ENCODE measurements at places on chromosomes 1 and 21.
A peak's percentile ranks its signal among the peaks of the same experiment; 100 is the strongest.

DNA sequence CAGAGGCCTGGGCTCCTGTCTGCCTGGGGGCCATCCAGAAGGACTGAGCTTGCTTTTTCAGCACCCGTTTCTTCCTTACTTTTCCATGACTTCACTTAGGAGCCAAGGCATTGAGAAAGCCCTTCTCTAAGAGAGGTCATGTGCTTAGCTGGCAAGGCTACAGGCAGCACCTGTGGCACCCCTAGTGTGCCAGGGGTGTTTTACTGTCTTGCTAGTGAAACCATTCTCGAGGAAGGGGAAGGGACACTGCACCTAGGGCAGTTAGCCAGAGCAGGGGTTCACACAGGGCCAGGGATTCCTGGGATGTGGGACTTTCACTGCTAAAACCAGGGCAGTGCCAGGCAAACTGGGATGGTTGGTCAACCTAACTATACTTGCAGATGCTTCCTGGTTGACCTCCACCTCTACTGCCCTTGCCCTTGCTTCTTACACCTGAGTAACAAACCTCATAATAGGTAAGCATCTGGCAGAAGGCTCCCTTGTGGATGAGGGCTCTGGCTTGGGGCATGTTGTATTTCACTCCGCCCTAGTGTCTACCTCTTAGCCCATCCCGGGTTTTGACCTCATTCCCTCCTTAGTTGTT is 69.2 kb downstream of the NOS1AP start:
- no peak for DNase-seq

- DNase-seq = peak; percentile 29
Observed at GRCh38 chr1:170126696-170127095, 19.1 kb upstream of the NTMT2 start.

GRCh38 chr1:9688599-9688998 is 37.1 kb downstream of the PIK3CD start:
- DNase-seq = no peak

- no peak for DNase-seq
Observed at GRCh38 chr21:39004634-39005501, 178.4 kb downstream of the PSMG1 start.

GRCh38 chr1:147542569-147542897 is 1.2 kb downstream of the BCL9 start:
- no peak for DNase-seq

DNA sequence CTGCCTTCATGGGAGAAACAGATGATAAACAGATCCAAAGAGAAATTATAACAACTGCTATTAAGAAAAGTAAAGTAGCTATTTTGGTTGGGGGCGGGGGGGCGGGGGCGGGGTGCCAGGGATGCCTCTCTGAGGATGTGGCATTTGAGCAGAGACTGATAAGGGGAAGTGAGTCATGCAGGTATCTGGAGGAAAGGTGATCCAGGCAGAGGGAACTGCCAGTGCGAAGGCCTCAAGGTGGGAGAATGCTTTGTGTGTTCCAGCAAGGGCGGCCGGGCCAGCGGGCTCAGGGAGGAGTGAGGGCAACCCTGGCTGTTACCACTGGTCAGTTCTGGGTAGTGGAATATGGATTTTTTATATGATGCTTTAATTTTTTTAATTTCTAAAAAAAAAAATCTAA is 7.0 kb upstream of the TNFRSF1B start:
- DNase-seq = no peak

GRCh38 chr1:202405928-202406327 is 57.4 kb downstream of the PPP1R12B start:
- no peak for DNase-seq

DNA sequence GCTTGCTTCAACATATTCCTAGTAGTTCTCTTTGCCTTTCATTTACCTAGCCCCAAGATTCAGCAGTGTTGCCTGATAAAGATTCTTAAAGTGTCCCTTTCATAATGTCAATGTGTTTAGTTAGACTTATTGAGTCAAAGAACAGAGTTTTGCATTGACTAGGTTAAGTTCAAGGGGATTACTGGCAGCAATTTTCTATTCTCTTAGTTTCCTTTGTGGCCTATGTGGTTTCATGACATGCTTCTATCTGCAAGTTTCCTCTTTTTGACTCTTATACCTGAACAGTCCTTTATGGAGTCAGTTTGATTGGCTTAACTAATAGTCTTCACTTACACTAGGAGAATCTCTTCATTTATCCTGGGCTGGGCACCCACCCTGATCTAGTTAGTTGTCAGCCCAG is 151.3 kb downstream of the ADGRL4 start:
- DNase-seq = no peak

- DNase-seq = peak; percentile 64
Observed at GRCh38 chr1:202135221-202135721, 9.3 kb downstream of the ARL8A start.

GRCh38 chr21:35258521-35258920 is 209.4 kb upstream of the RUNX1 start:
- no peak for DNase-seq

DNA sequence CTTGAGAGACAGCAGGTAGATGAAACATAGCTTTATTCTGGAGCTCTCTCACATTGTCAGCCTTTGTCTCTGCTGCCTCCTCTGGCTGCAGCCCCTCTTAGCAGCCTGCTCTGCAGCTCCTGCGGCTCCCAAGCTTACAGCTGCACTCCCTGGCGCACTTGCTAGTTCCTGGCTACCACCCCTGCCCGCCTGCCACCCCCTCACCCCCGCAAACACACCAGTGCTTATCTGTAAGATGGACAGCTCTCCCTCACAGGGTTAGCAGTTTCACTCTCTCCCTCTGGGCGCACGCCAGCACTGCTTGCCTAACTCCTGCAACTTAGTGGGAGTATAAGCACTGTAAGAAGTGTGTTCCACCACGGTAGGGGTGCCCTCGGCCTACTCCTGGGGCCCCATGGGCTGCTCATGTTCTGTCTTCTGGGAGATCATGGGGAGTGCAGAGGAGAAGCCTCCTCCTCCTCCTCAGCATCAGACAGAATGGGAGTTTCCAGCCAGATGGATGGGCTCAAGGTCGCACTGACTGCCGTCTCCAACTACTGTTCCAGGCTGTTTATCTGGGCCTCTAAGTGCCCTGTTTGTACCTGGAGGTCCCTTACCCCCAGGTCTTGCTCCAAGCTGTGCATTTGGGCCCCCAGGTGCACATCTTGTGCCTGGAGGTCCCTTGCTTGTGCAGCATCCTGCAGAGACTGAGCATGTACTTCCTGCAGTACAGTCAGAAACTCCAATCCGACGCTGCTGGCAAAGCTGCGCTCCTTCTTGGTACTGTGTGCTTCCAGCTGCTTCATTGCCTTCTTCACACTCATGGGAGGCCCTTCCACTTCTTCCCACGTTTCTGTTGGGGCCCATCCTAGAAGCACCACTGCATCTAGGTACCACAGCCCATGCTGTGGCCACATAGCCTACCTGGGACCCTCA is 1388.1 kb downstream of the AMY1C start:
- no peak for DNase-seq

- DNase-seq = no peak
Observed at GRCh38 chr1:18353528-18353927, 127.2 kb upstream of the KLHDC7A start.

DNA sequence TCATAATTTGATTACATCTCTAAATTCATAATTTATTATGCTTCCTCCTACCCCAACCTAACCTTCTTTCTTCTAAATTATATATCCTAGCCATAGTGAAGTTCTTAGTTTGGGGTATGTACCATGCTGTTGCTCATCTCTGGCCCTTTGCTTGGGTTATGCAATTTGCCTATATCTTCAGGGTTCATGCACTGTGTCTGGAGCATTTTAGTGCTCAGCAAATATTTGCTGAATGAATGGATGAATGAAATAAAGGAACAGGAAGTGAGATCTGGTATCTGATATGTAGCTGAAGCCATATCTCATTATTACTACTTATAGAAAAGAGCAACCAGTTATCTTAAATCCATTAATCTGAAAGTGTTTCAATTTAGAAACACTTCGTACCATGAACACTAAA is 137.6 kb downstream of the GPATCH2 start:
- DNase-seq = no peak

DNA sequence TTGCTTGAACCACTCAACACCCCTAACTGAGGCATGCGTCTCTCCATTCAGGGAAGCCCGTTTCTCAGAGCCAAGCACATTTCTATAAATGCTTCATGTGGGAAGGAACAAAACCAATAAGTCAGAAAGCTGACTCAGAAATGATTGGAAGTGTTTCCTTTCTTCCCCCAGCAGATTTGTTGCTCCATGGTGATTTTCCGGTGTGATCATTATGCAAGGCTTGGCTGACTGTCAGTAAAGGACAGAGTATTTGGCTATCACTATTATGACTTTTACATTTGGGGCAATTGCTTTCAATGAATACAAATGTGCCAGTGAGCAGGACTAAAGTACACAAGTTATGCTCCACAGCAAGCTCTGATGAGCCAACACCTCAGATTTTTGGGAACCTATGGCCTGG is 53.3 kb upstream of the ZC3H11B start:
- DNase-seq = no peak

GRCh38 chr1:162391790-162392563 is 10.4 kb downstream of the C1orf226 start:
- peak; percentile 50 for DNase-seq

DNA sequence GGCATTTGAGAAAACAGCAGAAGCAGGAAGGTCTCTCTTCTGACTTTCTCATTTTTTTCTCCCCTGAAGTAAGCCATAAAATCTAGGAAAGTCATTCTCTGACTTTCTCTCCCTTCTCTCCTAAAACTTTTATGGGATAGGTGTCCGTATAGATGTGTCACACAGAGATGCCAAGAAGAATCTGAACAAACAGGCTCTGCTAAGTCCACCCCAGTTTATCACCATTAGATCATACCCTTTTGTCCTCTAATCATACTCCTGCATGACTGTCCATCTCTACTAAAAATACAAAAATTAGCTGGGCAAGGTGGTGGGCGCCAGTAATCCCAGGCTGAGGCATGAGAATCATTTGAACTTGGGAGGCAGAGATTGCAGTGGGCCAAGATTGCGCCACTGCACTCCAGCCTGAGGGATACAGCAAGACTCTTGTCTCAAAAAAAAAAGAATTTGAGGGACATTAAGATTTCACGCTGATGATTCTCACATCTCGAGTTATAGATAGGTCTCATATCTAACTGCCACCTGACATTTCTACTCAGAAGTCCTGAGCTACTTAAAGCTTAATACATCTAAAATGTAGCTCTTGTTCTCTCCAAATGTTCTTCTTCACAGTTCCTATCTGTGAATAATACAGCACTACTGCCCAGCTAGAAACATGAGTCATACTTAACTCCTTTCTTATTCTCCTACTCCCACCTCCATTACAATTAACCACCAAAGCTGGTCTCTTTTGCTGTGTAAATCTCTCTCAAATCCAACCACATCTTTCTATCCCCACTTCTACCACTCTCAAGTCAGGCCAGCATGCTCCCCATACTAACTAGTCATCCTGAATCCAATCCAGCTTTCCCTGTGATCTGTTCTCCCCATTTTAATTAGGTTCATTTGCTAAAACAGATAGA is 47.7 kb downstream of the ZNF644 start:
- peak; percentile 27 for DNase-seq

DNA sequence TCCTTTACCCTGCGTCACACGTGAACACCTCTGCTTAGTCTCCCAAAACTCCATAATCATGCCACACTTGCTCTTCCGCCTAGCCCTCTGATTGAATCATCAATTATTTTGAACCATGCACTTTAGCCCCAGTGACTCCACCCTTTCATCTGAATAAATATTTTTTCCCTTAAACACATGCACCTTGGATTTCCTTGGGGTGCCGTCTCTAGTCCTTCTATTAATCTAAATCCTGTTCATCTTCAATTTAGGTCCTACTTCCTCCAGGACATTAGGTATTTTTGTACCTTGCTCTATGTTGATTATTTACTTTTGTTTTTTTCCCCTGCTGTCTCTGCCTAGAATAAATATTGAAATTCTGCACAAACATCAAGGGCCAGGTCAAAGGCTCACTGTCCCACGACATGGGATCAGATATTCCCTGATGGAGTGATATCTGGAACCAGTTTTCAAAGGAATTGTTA is 9.8 kb upstream of the CYP2J2 start:
- DNase-seq = no peak

- peak; percentile 68 for DNase-seq
Observed at GRCh38 chr1:43460988-43461693, 7.4 kb upstream of the HYI start.

Measured in suppressor macrophage treated with lipopolysaccharide for 1 hour (primary cell).